ENCODE measurements at places on chromosomes 12 and 14.

- no peaks in the 10 kb centered on the region for H3K27me3 ChIP-seq
- H3K36me3 ChIP-seq = peaks cover 20% of the 10 kb centered on the region
- no peaks in the 10 kb centered on the region for H3K4me1 ChIP-seq
- H3K4me3 ChIP-seq = no peak overlapping the region
- no peak overlapping the region for H3K27ac ChIP-seq
Measured at GRCh38 chr14:31000629-31001338, 24.7 kb upstream of the AP4S1 start.

DNA sequence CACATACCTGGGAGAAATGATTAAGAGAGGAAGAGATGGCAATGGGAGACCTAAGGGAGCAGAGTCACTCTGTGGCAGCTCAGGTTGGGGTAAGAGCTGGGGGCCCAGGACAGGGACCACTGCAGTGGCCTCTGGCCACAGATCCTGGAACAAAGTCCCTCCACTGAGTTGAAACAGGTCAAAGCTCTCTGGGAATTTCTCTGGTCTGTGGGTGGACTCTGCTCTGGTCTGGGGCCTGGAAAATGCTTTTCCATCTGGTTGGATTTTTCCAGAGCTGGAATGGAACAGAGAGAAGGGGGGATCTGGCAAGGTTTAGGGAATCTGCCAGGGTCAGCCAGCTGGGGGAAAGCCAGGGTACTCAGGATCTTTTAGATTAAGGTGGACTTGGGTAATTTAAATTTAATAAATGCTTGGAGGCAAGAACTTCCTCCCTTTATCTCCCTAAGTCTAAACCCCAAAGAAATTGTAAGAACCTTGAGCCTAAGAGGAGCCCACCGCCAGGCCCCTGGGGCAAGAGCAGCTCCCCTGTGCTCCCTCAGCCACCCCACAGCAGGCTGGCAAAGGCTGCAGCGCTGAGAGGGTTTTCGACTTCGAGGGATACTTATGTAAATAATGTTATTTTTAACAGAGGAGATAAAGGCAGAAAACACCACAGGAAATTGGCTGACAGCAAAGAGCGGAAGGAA, 3.7 kb downstream of the HOXC10 start:
- peaks cover 100% of the 10 kb centered on the region for H3K27me3 ChIP-seq
- no peak overlapping the region for H3K27ac ChIP-seq
- no peaks in the 10 kb centered on the region for H3K36me3 ChIP-seq
- no peak overlapping the region for H3K4me3 ChIP-seq

DNA sequence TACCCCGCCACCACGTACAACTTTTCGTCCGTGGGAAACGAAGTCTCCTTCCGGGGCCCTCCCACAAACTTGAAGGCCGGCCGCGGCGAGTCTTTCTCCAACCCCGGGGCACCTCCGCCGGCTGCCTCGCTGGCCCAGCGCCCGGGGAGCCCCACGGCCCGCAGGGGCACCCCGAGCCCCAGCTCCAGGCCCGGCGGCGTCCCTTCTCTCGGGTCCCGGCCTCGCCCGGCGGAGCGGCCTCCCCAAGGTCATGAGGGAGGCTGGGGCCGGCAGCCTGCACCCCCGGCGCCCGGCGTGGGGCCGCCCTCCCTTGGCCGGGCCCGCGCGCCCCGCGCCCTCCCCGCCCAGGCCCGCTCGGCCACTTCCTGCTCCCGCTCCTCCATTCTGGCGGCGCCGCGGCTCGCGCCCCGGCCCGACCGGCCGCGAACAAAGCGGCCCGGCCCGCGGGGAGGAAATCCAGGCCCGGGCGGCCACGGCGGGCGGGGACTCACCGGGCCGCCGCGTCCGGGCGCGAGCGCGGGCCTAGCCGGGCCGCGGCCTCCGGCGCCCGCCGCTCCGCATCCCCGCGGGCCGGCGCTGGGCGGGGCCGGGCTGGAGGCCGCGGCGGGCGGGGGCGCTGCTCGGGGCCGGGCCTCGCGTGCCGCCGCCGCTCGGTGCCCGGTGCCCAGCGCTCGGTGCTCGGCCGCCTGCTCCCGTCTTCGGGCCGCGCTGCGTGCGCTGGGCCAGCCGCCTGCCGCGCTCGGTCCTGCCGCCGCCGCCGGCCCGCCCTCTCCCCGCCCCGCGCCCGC, at the start of gene AKT1:
TSS of gene AKT1 (minus strand) at position 756 of the 788 bp plus-strand sequence. CDS start 3,105 bp downstream, outside the sequence.
- H3K36me3 ChIP-seq = peaks cover 25% of the 10 kb centered on the region
- peaks cover 76% of the 10 kb centered on the region for H3K4me1 ChIP-seq
- DNase-seq = peak; percentile 92
- H3K27me3 ChIP-seq = no peaks in the 10 kb centered on the region
- H3K27ac ChIP-seq = peak within 1 kb of the TSS; percentile 76
- peak within 1 kb of the TSS; percentile 94 for H3K4me3 ChIP-seq

GRCh38 chr12:92898755-92899154, 30.3 kb downstream of the EEA1 start:
- no peak for DNase-seq
- H3K4me1 ChIP-seq = peaks cover 24% of the 10 kb centered on the region
- H3K36me3 ChIP-seq = no peaks in the 10 kb centered on the region
- peak overlapping the region; percentile 60 for H3K27ac ChIP-seq

DNA sequence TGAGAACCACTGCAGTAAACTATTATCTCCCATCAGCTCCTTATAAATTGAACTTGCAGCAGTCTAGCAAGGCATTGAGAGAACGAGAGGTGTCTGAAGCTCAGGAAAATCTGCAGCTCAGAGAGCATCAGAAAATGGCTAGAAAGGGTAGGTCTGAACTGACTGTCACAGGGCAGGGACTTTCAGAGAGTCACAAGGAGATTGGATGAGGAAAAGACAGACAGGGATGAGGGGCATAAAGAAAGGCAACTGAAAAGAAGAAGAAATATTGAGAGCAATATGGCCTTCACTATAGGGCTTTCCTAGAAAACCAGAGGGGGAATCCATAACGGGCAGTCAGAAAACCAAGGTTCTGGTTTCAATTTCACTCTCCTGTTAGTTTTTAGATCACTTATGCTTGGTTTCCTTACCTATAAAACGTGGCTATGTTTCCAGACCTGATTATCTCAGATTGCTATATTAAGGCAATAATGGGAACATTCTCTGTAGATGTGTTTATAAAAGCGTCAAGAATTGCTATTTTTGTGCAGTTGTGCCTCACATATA, 40.9 kb downstream of the PDE6H start:
- peaks cover 9% of the 10 kb centered on the region for H3K4me1 ChIP-seq
- DNase-seq = no peak
- no peak overlapping the region for H3K4me3 ChIP-seq
- no peaks in the 10 kb centered on the region for H3K36me3 ChIP-seq

GRCh38 chr12:96743606-96744005, 163.5 kb upstream of the NEDD1 start:
- no peak overlapping the region for H3K4me3 ChIP-seq
- H3K27ac ChIP-seq = no peak overlapping the region
- DNase-seq = no peak
- H3K36me3 ChIP-seq = no peaks in the 10 kb centered on the region

DNA sequence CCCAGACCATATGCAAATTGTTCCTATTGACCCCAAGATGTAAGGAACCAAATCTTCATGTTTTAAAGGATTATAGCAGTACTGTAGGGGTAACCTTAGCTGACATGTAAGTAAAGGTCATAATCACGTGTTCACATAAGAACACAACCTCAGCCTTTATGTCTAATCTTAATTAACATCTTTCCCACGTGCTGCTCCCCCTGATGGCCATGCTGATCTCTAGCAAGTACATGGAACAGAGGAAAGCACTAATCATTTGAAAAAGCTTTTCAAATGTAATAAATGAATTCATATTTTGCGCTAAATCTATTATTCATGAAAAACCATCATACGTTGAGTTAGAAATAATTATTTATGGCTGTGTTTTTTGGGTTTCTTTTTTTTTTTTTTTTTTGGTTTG, 30.5 kb upstream of the ITPR2 start:
- no peak overlapping the region for H3K4me3 ChIP-seq
- no peak for DNase-seq
- H3K4me1 ChIP-seq = no peaks in the 10 kb centered on the region

DNA sequence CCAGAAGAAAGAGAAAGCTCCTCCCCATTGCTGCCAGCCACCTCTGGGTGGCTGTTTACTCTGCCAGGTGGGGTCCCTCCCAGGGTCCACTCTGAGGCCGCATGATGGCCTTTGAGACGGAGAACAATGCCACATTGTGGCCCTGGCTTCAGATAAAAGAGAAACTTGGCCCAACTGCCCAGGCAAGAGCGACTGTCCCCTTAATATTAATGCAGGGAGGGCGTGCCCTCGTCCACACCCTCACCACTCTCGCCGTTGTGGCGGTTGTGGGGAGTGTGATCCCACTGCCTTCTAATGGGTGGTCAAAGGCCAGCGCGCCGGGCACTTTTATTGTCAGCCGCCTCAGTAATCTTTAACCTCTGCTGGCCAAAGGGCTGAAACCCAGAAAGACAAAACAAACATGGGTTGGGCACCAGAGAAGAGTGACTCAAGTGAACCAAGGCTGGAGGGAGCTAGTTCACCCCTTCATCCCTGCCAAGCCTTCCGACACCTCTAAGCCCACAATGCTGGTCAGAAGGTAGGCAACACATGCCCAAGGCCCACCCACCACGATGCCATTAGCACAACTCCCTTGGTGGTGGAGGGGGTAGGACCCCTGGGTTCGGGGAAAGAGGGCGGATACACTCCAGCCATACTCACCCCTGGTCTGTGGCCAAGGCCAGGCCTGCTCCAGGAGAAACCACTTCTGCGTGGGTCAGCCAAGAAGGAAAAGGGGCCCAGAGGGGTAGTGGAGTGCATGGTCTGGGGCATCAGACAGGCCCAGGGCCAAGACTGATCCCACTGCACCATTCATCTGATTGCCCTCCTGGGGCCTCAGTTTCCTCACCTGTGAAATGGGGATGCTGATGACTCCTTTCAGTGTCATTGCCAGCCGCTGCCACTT, 44.5 kb upstream of the BCL11B start:
- H3K27ac ChIP-seq = no peak overlapping the region
- H3K4me1 ChIP-seq = peaks cover 7% of the 10 kb centered on the region
- DNase-seq = peak; percentile 58
- peaks cover 9% of the 10 kb centered on the region for H3K27me3 ChIP-seq
- H3K36me3 ChIP-seq = no peaks in the 10 kb centered on the region
- no peak overlapping the region for H3K4me3 ChIP-seq

- H3K27me3 ChIP-seq = peaks cover 16% of the 10 kb centered on the region
- no peak overlapping the region for H3K4me3 ChIP-seq
- no peaks in the 10 kb centered on the region for H3K36me3 ChIP-seq
- DNase-seq = peak; percentile 35
Measured at GRCh38 chr14:104240434-104241157, 102.2 kb downstream of the KIF26A start.

- H3K27me3 ChIP-seq = no peaks in the 10 kb centered on the region
- peak overlapping the region; percentile 43 for H3K27ac ChIP-seq
- H3K4me1 ChIP-seq = peaks cover 5% of the 10 kb centered on the region
- no peaks in the 10 kb centered on the region for H3K36me3 ChIP-seq
- DNase-seq = no peak
- no peak overlapping the region for H3K4me3 ChIP-seq
Measured at GRCh38 chr12:14846042-14846587, 2.8 kb upstream of the ART4 start.

DNA sequence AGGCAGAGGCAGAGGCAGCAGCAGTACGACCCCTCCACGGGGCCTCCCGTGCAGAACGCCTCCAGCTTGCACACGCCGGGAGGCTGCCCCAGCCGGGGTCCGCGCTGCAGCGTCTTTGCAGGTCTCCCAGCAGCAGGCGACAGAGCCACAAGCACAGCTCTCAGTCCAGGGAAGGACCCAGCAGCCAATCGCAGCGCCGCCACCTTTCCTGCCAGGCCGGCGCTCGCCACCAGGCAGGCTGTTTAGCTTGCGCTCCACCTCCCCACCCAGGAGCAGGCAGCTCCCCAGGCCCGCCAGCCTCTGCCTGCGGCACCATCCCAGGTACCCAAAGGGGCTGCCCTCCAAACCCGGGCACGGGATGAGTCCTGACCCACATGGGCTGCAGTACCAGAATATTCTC, 25.2 kb downstream of the DDX51 start:
- H3K4me1 ChIP-seq = no peaks in the 10 kb centered on the region
- no peak for DNase-seq
- H3K27me3 ChIP-seq = no peaks in the 10 kb centered on the region
- H3K36me3 ChIP-seq = peaks cover 50% of the 10 kb centered on the region
- H3K4me3 ChIP-seq = no peak overlapping the region
- no peak overlapping the region for H3K27ac ChIP-seq

DNA sequence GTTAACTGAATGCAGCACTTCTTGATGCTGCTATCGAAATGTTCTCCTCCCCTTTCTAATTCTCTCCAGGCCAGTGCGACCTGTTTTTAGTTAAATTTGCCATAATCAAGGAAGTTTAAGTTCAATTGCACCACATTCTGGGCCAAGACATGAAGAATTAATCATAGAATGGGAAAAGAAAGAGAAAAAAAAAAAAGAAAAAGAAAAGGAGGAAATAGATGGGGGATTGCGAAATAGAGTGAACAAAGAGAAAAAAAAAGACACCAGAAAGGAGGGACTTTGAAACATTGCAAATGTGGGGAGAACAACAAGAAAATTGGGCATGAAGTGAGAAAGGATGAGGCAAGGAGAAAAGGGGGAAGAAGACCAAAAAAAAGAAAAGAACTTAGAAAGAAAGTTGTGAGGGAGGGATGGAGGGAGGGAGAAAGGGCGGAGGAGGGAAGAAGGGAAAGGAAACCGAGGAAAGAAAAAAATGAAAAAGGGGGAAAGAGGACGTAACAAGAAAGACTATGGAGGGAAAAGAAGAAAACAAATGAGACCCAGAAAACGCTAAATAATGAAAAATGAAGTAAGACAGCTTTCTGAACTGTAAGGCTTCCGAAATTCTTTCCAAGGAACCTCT, 32.8 kb upstream of the TBX5 start:
- H3K4me1 ChIP-seq = no peaks in the 10 kb centered on the region
- H3K27ac ChIP-seq = no peak overlapping the region
- DNase-seq = no peak
- no peak overlapping the region for H3K4me3 ChIP-seq

- H3K4me3 ChIP-seq = no peak overlapping the region
- H3K4me1 ChIP-seq = peaks cover 7% of the 10 kb centered on the region
- no peaks in the 10 kb centered on the region for H3K36me3 ChIP-seq
- no peak overlapping the region for H3K27ac ChIP-seq
- H3K27me3 ChIP-seq = no peaks in the 10 kb centered on the region
- DNase-seq = peak; percentile 89
Measured at GRCh38 chr14:37874429-37875109, 279.1 kb downstream of the TTC6 start.

DNA sequence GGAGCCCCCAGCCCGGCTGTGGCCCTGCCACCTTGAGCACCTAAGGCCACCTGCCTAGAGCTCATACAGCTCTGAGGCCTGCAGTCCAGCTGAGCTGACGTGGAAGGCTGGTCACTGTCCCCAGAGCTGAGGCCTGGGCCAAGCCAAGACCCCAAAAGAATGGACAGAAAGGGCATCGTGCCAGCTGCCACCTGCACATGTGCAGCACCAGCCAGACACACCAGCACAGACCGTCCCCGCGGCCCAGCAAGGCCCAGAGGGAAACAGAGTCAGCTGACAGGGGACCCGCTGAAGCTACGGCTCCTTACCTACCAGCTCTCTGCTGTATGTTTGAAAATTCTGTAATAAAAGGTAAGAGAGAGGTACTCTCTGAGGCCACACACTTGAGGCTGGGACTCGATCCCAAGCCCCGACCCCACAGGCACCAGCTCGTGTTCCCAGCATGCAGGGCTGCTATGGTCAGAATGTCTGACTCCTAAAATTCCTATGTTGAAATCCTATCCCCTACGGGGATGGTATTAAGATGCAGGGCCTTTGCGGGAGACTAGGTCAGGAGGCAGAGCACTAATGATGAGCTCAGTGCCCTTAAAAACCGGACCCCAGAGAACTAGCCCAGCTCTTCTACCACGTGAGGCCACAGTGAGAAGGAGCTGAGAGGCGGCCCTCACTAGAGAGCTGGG, 25.4 kb downstream of the BRF1 start:
- DNase-seq = no peak
- H3K4me1 ChIP-seq = no peaks in the 10 kb centered on the region
- H3K27ac ChIP-seq = no peak overlapping the region
- H3K27me3 ChIP-seq = no peaks in the 10 kb centered on the region
